ENCODE measurements at places on chromosomes 1 and 21.

GRCh38 chr1:90622666-90623065 lies 94.4 kb downstream of the BARHL2 start:
- DNase-seq, result no peak

GRCh38 chr1:222377428-222378088 lies 170.3 kb downstream of the HHIPL2 start:
- DNase-seq, result no peak

DNA sequence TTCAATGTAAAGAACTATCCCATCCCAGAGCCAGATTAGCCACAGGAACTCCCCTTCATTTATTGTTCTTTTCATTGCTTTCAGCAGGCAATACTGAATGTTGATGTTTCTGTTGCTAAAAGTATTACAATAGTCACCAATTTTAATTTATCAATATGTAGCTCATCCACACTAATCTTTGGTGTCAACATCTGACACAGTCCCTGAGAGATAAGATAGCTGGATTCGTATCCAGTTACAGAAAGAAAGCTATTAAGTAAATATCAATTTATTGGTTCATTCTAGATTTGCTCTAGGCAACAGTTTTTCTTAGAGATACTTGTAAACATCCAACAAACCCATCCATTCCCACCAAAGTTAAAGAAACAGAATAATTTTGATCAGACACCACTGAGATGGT lies 4.7 kb downstream of the ADSS2 start:
- no peak for DNase-seq

- DNase-seq, result no peak
These were observed 68.2 kb downstream of the SIM2 start for GRCh38 chr21:36767096-36767495.

GRCh38 chr1:187275985-187276575 lies 447.3 kb downstream of the PLA2G4A start:
- no peak for DNase-seq

- DNase-seq, result no peak
These were observed 534 bp downstream of the KCNH1 start for GRCh38 chr1:211133393-211133835.

GRCh38 chr1:38502758-38503157 lies 356.8 kb downstream of the RRAGC start:
- no peak for DNase-seq

DNA sequence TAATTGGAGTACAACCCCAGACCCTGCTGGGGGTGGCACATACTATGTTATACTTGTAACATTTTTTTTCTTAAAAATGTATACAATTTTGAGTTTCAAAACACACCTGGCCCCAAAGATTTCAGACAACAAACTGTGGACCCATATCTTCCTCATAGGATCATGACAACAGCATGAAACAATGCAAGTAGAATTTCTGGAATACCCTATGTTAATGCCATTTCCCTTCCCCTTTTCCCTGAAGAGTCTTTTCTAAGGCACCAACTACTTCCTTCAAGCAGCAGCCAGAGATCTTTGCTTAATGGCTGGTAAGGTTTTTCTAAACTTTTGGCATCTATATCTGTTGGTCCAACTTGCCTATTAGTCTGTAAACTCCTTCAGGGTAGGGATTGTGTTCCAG lies 99.9 kb upstream of the SERBP1 start:
- DNase-seq, result no peak

DNA sequence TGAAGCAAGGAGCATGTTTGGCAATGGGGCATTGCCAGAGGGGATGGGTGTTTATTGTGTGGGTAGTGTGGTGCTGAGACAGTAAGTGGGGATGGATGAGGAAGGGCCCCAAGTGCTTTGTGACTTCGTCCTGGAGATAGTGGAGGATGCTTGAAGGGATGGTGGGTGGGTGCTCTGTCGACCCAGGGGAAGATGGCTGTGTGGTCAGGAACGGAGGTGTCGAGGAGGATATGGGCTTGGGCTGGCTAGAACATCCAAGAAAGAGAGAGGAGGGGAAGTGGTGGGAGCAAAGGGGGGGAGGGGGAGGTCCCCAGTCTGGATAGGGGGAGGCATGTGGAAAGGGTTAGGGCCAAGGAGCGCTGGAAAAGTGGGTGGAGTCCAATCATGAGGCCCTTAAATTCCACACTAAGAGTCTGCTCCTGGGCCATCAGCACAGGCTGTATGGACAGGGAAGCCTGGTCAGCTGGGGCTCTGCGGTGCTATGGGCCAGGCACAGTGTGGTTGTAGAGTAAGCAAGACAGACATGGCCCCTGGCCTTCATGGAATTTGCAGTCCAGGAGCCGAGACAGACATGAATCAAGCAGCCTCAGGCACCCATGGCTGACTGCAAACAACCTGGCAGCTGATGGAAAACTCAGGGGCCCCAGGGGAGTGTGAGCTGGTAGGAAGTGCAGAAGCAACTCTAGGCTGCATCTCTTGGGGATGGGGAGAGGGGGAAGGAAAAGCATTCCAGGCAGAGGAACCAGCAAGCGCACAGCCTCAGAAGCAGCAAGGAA lies 36.3 kb downstream of the EDN2 start:
- no peak for DNase-seq

GRCh38 chr1:244301595-244302130 lies 150.0 kb downstream of the ADSS2 start:
- no peak for DNase-seq

DNA sequence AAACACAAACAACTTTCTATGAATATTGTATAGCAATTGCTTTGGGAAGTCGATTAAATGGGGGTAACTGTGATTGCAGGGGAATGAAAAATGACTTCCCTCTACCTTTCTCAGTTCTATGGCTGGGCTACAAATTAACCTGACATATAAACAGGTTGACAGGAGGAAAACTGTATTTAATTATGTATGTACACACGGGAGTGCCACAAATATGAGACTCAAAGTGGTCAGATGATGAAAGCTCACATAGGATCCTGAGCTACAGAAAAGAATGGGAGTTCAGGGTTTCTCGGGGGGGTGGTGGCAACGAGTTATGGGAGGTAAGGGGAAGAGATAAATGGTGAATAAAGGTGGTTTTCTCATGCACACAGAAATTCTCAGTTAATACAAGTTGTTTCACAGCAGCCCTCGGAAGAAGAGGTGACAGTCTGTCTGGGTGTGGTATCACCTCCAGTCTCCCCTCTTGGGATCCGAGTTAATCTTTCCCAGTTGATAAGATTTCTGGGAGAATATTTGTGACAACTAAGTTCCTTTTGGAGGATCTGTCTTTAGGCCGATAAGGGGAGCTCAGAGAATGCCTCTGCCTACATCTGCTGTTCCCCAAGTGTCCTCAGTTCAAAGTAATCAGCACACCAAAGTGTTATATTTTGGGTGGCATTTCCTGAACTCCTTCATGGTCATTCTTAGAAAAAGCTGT lies 26.3 kb downstream of the GADD45A start:
- DNase-seq, result no peak

GRCh38 chr21:44527983-44528633 lies 11.9 kb downstream of the KRTAP10-1 start:
- no peak for DNase-seq

GRCh38 chr21:41630249-41630648 lies 122.3 kb upstream of the TMPRSS2 start:
- DNase-seq, result no peak

- DNase-seq, result no peak
These were observed 606.0 kb downstream of the SMYD3 start for GRCh38 chr1:245901037-245901436.

DNA sequence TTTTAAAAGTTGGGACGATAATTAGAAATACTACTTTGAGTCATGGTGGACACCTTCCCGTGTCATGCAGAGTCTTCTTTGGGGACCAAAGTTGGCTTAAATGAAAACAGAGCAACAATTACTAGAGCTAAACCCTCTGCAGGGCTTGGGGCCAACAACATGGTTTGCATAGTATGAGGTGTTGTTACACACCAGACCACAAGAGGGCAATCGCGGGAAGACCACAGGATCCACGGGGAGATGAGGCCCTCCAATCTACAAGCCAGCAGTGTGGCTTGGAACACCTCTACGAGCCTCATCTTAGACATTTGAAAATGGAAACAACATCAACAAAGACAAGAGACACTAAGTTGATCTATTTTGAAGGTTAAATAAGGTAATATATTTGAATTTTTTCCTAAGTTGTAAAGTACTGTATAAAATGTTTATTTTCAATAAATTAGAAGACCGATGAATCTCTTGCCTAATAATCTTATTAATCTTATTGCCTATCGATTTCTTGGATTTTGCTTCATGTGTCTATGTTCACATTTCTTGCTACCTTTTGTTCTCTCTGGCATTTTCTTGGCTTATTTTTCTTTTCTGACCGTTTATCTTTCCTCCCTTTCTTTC lies 8.2 kb upstream of the SMCP start:
- no peak for DNase-seq

DNA sequence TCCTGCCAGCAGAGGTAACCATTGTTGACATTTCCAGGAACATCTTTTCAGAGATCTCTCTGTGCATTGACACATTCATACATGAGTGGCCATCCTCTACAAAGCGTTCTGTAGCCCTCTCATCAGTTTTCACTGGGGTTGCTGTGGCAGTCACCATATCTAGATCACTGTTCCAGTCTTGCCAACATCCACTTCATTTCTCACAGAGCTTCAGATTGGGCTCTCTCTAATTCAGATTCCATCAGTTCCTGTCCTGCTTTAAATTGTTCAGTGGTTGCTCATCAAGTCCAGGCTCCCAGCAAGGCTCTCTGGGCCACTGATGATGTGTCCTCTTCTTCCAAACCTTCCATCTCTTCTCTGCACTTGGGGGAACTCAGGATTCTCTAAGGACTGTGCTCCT lies 173.7 kb downstream of the KCNJ6 start:
- no peak for DNase-seq

DNA sequence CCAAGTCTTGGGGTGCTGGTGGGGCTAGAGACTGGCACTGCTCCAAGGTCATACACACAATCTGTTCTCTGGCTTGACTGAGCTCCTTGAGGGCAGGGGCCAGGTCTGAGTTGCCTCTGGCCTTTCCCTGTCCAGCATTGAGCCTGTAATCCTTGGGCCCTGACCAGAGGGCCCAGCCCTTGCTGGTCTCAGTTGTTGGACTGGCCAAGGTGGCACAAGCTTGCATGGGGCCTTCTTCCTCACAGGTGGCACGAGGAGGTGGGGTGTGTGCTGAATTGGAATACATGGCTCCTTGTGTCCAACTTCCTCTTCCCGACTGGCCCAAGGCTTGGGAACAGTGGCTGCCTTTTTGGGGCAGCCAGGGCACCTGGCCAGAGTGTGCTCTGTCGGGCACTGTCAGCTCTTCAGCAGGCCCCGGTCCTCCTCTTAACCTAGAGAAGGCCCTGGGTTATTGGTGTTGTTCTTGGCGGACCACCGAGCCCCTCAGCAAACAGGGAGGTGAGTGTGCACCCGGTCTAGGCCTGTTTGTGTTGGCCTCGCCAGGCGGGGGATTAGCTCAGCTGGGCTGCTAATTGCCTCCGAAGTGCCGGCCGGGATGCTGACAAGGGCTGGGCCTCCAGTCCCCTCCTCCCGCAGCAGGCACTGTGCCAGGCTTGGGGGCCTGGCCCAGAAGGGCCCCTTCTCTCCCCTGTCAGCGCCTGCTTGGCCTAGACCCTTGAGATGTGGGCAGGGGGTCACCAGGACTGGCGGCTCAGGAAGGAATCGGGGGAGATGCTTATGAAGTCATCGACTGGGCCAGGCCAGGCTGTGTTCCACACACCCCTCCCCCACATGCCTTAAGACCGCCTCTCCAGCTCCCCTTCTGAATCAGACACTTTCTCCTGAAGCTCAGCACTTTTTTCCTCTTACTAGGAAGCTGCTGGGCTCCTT lies 28.5 kb downstream of the WNT4 start:
- DNase-seq, result no peak

DNA sequence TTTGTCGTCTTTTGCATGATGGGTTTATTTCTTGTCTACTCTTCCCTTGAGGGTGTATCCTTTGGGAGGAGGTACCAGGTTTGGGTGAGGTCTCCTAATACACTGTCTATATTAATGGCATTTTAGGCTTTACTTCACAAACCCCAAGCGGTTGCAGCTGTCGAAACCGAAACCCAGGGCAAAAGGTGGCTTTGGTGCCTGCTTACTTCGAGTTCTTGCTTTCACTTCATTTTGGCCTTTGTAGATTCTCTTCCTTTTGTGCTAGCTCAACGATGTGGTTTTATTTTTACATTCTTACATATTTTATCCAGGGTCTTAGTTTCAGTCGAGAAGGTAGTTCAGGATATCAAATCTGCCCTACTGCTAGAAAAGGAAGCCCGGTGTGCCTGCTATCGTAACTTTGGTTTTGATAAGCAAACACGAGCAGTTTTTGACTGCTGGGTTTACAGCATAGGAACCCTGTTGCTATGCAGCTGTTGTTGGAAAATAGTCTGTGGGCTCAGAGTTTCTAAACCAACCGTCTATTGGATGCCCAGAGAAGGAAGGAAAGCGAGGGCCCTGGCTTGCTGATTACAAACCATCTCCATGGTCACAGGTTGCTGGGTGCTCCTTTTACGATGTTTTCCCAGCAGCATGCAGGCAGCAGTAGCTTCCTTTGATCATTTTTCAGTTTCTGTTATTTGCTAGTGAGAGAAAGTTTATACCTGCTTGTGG lies 9.8 kb upstream of the TSPAN2 start:
- peak; percentile 73 for DNase-seq

DNA sequence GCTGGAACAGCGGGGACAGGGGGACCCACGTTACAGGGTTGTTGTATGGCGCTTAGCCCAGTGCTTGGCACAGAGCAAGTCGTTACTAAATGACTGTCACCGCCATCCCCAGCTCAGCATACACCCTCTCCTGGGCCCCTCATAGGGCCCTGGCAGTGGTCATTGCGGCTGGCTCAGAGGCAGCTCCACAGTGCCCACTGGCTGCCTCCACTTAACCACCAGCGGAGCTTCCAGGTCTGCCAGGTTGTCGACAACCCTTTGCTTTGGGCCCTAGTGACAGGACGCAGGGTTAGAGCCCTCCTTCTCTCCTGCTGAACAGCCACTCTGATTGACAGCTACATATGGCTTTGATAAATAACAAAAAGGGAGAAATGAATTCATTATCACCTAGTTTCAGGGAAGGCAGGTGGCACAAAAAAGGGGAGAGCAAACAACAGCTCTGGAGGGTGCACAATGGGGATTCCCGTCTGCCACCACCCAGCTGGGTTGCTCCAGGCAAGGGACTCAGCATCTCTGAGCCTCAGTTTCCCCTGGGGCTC lies 4.8 kb downstream of the EFHD2 start:
- no peak for DNase-seq

- no peak for DNase-seq
These were observed 47.4 kb downstream of the MAP3K7CL start for GRCh38 chr21:29177800-29178199.

GRCh38 chr1:209678981-209679539 lies 3.8 kb downstream of the G0S2 start:
- DNase-seq, result no peak

DNA sequence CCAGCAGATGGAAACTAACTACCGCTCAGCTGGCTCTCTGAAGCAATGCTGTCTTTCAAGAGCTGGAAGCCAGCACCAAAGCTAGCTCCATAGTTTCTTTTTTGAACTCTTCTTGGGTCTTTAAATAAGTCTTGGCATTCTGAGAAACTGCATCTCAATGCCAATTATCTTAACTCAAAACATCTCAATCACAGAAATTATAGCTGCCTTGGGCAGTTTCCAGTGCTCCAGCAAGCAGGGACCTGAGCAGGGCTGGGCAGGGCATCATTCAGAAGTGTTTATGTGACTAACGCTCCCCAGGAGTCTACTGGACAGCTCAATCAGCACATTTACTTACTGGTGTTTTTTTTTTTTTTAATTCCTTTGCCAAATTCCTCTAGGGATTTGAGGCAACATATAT lies 18.3 kb upstream of the PADI4 start:
- DNase-seq, result no peak

GRCh38 chr1:47424336-47424982 lies 8.4 kb downstream of the FOXE3 start:
- no peak for DNase-seq

- DNase-seq, result no peak
These were observed 46.0 kb downstream of the RHOU start for GRCh38 chr1:228781161-228781808.

GRCh38 chr1:52906135-52906603 lies 15.4 kb downstream of the ECHDC2 start:
- no peak for DNase-seq

All from GF-D8 (cell line).